ENCODE measurements at places on chromosomes 5 and 9.

DNA sequence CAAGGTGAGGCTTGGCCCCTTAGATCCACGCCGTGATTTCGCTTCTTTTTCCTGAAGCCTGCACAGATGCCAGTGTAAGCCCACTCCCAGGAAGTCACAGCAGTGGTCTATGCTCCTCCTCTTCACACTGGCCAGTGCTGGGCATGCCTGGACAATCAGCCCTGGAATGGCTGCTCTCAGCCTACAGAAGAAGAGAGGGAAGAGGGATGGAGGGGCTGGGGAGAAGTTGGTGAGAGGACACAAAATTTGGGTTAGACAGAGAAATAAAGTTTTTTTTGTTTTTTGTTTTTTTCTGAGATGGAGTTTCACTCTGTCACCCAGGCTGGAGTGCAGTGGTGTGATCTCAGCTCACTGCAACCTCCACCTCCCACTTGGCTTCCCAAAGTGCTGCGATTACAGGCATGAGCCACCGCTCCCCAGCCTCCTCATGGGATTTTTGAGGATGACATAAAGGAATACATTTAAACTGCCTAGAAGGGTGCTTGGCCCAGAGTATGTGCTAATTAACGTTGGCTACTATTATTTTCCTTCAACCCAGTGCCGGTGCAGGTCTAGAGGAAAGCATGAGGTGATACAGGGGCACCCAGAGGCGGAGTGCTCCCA lies 830 bp downstream of the S100Z start:
- H3K4me1 ChIP-seq = peaks cover 3% of the 10 kb centered on the region
- DNase-seq = no peak

- no peak overlapping the region for H3K4me3 ChIP-seq
- H3K27ac ChIP-seq = no peak overlapping the region
- no peak for DNase-seq
- peaks cover 4% of the 10 kb centered on the region for H3K36me3 ChIP-seq
Observed at GRCh38 chr5:66697796-66698564, 101.8 kb downstream of the MAST4 start.

GRCh38 chr5:134084022-134084565 lies 30.4 kb upstream of the TCF7 start:
- no peak for DNase-seq
- H3K27ac ChIP-seq = no peak overlapping the region
- H3K4me1 ChIP-seq = peaks cover 2% of the 10 kb centered on the region
- peaks cover 8% of the 10 kb centered on the region for H3K27me3 ChIP-seq

GRCh38 chr5:172827841-172828240 lies 6.2 kb upstream of the ERGIC1 start:
- peaks cover 1% of the 10 kb centered on the region for H3K36me3 ChIP-seq
- DNase-seq = no peak
- H3K4me3 ChIP-seq = no peak overlapping the region
- peaks cover 16% of the 10 kb centered on the region for H3K4me1 ChIP-seq
- H3K27ac ChIP-seq = no peak overlapping the region
- no peaks in the 10 kb centered on the region for H3K27me3 ChIP-seq

DNA sequence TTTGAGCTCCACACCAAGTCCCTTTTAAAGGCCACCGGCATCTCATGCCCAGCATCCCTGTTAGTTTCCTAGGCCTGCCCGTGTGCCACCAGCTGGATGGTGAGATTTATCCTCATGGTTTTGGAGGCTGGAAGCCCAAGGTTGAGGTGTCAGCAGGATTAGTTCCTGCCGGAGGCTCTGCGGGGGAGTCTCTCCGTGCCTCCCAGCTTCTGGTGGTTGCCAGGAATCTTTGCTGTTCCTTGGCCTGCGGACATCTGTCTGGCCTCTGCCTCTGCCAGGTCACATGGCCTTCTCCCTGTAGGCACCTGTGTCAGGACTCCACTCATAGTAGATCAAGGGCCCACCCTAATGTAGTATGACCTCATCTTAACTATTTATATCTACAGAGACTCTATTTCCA lies 45.4 kb downstream of the JADE2 start:
- H3K4me1 ChIP-seq = peaks cover 3% of the 10 kb centered on the region
- no peak overlapping the region for H3K4me3 ChIP-seq
- no peak for DNase-seq
- peaks cover 1% of the 10 kb centered on the region for H3K36me3 ChIP-seq

DNA sequence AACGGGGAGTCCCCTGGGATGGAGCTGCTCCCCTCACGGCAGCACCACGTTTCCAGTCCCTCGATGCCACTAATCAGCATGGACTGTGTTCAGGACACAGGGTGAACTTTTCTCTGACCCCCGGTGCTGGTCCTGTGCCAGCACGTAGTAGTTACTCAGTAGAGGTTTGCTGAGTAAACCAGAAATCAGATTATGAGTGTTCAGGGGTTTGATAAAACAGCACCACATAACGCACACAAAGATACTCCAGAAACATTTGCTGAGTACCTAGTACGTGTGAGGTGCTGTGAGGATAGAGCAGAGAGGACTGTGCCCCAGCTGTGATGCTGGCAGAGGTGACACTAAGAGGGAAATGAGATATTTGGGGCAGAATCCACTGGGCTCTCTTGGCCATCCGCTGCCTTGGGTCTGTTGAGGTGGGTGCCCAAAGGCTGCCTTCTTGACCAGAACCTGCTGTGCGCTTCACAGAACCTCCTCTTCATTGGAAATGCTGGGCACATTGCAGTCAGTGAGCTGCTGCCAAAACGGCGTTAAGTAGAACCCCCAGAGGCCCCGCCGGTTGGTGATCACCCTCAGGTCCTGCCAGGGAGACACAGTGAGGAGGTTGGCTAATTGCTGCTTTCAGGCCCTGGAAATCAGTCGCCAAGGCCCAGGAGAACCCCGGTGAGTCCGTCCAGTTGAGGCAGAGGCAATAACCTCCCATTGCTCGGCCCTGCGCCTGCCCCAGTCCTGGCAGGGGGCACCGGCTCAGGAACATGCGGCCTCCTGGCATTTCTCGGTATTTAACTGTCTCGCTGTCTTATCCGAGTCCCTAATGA lies 49.4 kb downstream of the NEURL1B start:
- H3K36me3 ChIP-seq = no peaks in the 10 kb centered on the region
- peaks cover 5% of the 10 kb centered on the region for H3K4me1 ChIP-seq
- no peak for DNase-seq
- H3K27ac ChIP-seq = no peak overlapping the region

Data from progenitor cell of endocrine pancreas (in vitro differentiated cells).